Stimulated activated CD4-positive, alpha-beta T cell treated with anti-CD3 and anti-CD28 coated beads, Interleukin-15, amount 100 ng/mL, for 48 hours (primary cell): ENCODE measurements at places on chromosomes 5 and 9.

- DNase-seq = no peak
Observed at GRCh38 chr5:102796498-102796897, 41.4 kb downstream of the PAM start.

DNA sequence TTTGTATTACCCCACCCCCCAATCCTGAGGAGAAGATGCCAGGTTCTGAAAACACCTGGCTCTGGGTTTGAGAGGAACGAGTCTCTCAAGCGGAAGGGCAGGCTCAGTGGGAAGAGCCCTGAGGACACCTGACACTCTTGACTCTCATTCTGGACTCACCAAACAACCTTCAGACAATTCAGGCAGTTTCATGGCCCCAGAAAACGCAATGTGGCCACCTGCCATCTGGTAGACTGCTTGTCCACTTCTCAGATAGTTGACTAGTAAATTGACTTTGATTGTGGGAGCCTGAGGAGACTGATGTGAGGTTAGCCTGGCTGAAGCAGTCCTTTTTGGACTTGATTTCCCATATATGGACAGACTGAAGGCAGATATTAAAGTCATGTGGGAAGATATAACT lies 117.5 kb upstream of the FSTL4 start:
- DNase-seq = no peak

GRCh38 chr5:145495741-145496140 lies 339.4 kb downstream of the PRELID2 start:
- no peak for DNase-seq

GRCh38 chr5:101271945-101272344 lies 368.9 kb upstream of the ST8SIA4 start:
- no peak for DNase-seq

GRCh38 chr9:126155756-126156664 lies 170.6 kb upstream of the MVB12B start:
- no peak for DNase-seq

- no peak for DNase-seq
Observed at GRCh38 chr9:89872426-89872912, 267.7 kb downstream of the GADD45G start.

DNA sequence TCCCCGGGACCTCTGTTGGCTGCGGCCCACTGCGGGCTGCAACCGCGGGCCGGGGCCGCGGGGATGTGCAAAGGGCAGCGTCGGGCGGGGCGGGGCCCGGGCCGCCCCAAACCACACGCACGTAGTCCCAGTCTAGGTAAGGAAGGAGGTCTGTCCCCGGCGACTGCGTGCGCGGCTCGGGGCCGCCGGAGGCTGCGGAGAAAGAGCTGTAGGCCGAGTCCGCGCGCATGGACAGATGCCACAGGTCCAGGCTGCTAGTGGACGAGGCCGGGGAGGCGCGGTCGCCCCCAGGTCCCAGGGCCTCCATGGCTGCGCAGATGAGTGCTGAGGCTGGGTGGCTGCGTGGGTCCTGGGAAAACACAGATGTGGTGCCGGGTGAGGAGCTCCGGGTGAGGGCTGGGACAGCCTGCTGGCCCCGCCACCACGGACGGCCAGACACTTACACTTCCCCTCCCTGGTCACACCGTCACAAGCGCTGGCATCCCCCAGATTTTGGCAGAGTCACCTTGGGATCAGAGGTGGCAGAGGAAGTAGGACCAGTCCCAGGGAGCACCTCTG lies 4.5 kb downstream of the SHROOM1 start:
- no peak for DNase-seq

DNA sequence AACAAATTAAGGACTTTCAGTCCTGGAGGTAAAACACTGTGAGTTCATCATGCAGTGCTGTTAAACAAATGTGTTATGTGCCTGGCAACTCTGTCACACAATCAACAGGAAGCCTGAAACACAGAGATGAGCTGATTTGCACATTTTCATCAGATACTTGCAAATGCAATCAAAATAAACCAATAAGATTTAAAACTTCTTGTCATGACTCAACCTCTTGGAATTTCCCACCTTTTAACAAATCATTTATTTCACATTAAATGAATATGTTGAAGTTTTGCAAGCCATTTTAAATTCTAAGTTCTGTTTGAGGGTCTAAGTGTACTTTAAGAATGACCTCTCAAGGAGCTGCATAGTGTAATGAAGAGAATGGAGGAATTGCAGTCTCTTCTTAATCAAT lies 64.4 kb downstream of the ANXA1 start:
- DNase-seq = no peak

DNA sequence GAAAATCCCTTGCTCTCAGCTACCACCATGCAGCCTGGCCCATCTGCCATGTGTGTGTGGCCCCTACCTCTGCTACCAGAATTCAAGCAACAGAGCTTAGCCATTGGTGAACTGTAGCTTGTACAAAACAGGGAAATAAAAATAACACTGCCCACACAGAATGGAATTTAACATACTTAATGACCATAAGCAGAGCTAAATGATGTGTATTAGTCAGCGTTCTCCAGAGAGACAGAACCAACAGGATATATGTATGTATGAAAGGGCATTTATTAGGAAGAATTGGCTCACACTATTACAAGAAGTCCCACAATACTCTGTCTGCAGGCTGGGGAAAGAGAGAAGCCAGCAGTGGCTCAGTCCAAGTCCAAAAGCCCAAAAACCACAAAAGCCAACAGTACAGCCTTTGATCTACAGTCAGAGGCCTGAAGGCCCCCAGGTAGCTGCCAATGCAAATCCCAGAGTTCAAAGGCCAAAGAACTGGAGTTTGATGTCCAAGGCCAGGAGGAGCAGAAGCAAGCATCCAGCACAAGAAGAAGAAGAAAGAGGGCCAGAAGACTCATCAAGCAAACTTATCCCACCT lies 318.8 kb downstream of the DNAH5 start:
- no peak for DNase-seq

- no peak for DNase-seq
Observed at GRCh38 chr9:104912606-104913005, 15.3 kb downstream of the ABCA1 start.

DNA sequence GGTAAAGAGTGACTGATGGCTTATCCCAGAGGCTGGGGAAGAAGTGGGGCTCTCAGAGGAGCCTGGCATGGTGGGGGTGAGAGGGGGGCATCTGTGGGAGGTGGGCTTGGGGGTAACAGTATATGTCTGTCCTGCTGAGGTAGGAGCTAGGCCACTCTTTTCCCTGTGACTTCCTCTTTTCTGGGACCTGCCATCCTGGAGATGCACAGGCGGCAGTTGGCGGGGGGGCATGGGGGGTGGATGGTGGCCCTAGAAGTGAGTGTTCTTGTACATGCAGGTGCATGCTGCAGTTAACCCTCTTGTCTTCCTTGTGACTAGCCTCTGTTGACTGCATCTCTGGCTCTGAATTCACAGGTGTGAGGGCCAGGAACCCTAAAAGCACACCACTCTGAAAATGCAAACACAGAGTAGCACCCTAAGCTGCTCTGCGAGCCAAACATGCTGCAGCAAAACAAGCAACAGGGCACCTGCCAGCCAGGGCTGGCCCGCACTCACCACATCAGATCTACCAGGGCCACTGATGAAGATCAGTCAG lies 123.8 kb upstream of the SHB start:
- DNase-seq = no peak

- no peak for DNase-seq
Observed at GRCh38 chr5:164951570-164951969, 1446.2 kb downstream of the MAT2B start.

GRCh38 chr9:105373723-105374122 lies 74.1 kb upstream of the FSD1L start:
- no peak for DNase-seq

GRCh38 chr9:120100595-120100994 lies 479.4 kb downstream of the CDK5RAP2 start:
- no peak for DNase-seq

DNA sequence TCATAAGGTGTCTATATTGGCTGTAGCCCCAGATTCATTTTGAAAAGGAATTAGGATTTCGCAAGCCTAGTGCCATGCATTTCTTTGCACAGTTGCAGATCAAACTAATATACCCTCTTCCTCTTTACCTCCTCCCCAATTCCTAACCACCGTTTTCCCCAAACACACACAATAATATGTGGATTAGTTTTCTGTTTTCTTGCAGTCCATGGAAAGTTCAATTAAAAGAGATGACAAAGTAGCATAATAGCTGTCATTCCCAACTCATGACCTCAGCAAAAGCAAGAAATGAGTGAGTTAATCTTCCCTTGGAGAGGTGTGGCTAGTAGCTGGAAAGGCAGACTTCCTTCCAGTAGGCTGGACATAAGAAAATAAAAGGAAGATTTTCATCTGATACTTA lies 349.1 kb downstream of the TMEM232 start:
- no peak for DNase-seq

- DNase-seq = no peak
Observed at GRCh38 chr9:99851500-99851822, 29.8 kb downstream of the NR4A3 start.

- peak; percentile 87 for DNase-seq
Observed at GRCh38 chr9:3525836-3526164, at the start of gene RFX3. Gene RFX3, minus strand, starts transcription at chr9:3526001. Its CDS starts 130,413 bp downstream, at chr9:3395588.

DNA sequence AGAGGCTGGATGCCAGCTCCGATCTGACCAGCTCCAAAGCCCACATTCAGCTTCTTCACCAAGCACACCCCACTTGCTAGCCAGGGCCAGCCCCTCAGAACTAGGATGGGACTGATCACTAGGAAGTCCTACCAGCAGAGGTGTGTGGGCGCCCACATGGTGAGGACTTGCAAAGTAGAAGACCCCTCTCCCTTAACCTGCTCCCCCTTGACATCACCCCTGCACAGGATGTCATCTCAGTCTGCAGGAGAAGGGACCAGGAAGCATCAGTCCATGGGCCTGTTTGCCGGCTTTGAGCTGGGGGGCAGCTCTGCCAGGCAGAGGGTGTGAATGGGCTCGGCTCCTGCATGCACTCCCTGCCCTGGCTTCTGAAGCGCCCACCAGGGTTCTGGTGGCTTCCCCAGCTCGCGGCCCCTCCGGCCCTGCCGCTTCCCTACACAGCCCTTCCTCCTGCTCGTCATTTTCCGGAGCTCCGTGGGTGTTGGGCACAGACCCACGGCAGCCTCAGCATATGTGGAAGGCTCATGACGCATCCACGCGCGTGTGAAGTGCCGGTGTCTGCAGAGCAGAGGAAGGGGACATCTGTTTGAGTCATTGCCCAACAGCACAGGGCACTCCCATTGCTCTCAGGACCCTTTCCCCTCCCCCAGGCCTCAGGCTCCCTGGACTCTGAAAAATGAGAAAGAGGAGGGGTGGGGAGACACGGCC lies 3.7 kb upstream of the FAM78A start:
- DNase-seq = no peak

DNA sequence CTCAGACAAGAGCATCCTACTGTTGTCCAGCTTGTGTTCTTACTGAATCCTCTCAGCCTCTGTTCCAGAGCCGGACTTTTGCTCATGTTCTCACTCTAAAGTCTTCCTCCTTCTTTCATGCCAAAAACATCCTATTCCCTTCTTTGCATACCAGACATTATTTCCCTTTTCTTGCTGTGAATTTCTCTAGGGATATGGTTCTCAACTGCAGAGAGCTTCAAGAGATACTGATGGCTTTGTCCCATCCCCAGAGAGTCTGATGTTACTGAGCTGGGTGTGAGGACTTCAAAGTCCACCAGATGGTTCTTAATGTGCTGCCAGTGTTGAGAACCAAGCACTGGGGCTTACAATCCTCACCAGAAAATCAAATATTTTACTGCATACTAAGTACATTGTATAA lies 98.6 kb upstream of the FER start:
- DNase-seq = no peak

GRCh38 chr5:128477944-128478343 lies 60.1 kb downstream of the FBN2 start:
- DNase-seq = no peak

- no peak for DNase-seq
Observed at GRCh38 chr5:34476941-34477565, 179.1 kb upstream of the RAI14 start.

DNA sequence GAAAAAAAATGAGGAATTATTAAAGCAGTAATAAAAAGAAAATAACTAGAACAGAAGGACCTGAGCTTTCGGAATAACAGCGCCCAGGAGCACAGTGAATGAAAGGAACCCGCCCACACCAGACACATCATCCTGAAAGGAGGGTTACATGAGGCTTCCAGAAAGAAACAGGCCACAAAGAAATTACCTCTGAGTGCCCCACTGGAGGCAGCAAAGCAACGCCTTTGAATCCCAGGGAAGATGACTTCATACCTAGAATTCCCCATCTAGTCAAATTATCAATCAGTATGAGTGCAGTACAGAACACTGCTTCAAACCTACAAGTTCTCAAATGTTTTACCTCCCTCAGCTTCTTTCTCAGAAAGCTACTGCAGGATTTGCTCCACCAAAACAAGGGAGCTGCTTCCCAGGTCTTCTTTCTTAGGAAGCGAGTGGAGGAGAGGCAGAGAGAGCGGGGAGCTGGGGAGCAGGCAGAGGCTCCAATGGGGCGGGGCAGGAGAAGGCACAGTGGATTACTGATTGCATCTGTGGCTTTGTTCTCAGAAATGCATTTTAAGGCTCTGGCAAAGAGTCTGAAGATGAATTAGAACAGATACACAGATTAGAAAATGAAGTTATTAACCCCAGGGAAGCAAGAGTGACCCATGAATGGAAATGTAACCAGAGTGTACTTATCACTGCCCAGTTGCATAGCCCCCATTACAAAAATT lies 87.1 kb downstream of the SEMA4D start:
- DNase-seq = peak; percentile 67

GRCh38 chr9:32394381-32395049 lies 10.1 kb downstream of the ACO1 start:
- DNase-seq = no peak

GRCh38 chr5:83871533-83872395 lies 151.1 kb upstream of the HAPLN1 start:
- DNase-seq = no peak

DNA sequence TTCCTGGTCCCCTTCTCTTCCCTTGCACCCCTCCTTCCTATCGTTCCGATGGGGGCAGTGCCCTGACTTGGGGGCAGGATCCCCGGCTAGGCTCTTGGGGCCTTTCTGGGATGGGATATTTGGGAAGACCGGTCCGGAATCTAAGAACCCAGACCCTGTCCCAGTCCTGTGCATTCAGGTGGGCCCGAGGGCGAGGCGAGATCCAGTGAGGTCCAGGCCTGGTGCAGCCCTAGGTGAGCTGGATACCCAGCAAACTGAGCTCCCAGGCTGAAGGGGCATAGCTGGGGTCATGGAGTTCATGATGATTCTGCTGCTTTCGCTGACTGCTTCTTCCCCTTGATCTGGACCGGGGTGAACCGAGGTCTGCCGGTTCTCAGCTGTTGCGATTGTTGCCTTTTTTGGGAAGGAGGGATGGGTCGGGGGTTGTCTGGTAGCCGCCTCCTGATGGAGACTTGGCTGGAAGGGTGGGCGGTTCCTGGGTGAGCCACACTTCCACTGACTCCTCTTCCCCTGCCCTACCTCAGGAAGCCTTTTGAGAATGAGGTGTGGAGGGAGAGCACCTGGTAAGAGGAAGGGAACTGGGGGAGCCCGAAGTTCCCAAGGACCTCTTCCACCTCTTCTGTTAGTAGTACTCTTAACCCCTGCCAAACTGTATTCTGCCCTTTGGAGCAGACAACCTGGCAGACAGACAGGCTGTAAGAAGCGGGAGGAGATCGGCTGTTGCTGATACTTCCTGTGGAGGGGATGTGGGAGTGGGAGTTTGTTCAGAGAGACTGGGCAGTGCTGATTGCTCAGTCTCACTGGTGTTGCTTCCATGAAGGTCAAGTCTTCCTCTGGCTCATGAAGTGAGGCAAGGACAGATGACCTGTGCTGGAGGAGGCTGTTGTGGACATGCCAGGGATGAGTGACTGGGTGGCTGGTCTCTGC lies 1.0 kb downstream of the LRRC8A start:
- no peak for DNase-seq

- no peak for DNase-seq
Observed at GRCh38 chr9:75488719-75489110, 400.4 kb downstream of the OSTF1 start.
